ENCODE measurements at places on chromosomes 1 and 21.

- DNase-seq: peak; percentile 34
- no peaks in the 10 kb centered on the region for H3K36me3 ChIP-seq
- no peaks in the 10 kb centered on the region for H3K27me3 ChIP-seq
- no peak overlapping the region for H3K4me3 ChIP-seq
- H3K27ac ChIP-seq: no peak overlapping the region
- no peaks in the 10 kb centered on the region for H3K4me1 ChIP-seq
These were observed 36.8 kb upstream of the RPF1 start for GRCh38 chr1:84442256-84442655.

DNA sequence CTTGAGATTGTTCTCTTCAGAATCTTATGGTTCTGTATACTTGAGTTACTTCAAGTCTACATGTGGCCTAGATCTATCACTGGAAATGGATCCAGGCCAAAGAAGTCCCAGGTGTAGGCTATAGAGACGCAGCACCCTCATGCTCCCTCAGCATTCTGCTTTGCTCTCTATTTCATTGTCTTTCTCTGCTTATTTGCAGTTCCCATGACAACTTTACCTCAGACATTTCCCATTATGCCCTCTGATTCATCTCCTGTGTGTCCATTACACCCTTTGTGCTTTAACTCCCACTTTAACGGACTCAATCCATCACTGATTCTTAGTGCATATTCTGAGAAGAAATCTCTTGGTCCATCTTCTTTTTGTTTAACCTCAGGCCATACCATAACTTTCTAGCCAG lies 236.9 kb upstream of the NRIP1 start:
- H3K36me3 ChIP-seq: no peaks in the 10 kb centered on the region
- H3K4me3 ChIP-seq: no peak overlapping the region
- no peak for DNase-seq
- H3K4me1 ChIP-seq: peaks cover 4% of the 10 kb centered on the region
- H3K27me3 ChIP-seq: no peaks in the 10 kb centered on the region
- no peak overlapping the region for H3K27ac ChIP-seq

DNA sequence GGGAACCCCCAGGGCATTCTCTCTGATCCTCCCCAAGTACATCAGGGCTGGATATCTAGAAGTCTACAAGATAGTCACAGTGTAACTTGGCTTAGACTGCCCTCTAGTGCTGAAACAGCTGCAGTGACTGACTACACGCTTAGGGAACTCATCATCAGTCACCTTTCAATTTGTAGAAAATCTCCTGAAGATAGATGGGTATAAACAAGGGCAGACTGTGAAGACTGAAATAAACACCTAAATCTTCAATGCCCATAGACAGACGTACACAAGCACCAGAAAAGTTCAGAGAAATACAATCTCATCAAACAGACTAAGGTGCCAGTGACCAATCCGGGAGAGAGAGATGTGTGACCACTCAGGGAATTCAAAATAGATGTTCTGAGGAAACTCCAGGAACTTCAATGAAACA lies 46.6 kb downstream of the PACC1 start:
- H3K27ac ChIP-seq: no peak overlapping the region
- H3K4me3 ChIP-seq: no peak overlapping the region
- DNase-seq: peak; percentile 74
- H3K36me3 ChIP-seq: peaks cover 49% of the 10 kb centered on the region
- H3K4me1 ChIP-seq: no peaks in the 10 kb centered on the region

DNA sequence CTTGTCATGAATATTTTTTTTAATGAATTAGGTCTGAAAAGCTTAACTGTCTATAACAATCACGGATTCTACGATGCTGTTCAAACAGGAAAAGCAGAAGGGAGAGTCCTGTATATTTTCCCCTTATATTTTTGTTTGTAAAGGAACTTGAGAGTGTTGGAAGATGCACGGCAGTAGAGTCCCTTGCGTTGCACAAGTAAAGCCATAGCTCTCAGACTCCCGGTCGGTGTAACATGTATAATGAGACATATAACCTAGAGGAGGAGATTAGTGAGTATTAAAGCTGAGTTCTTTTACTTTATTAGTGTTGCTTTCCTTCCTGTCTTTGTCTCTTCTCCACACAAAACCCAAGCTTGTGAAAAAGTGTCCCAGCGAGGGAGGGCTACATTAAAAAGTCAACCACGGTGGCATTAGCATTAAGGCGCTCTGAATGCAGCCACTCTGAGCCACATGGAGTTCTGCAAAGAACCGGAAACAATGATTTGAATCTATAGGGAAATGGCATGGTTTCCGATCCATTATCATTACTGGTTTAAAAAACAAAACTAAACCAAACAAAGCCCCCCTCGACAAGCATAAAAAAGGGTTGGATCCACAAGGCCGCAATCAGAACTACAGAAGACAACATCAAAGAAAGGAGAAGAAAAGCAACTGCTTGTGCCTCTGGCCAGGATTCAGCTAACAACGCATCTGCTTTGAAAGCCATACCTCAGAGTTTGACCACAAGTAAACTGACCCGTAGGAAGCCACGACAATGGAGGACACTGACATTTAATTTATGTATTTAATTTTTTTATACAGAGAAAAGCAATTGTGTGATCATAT lies 356.8 kb downstream of the LMO4 start:
- H3K36me3 ChIP-seq: no peaks in the 10 kb centered on the region
- H3K27ac ChIP-seq: no peak overlapping the region
- no peak for DNase-seq
- no peaks in the 10 kb centered on the region for H3K27me3 ChIP-seq
- no peaks in the 10 kb centered on the region for H3K4me1 ChIP-seq

DNA sequence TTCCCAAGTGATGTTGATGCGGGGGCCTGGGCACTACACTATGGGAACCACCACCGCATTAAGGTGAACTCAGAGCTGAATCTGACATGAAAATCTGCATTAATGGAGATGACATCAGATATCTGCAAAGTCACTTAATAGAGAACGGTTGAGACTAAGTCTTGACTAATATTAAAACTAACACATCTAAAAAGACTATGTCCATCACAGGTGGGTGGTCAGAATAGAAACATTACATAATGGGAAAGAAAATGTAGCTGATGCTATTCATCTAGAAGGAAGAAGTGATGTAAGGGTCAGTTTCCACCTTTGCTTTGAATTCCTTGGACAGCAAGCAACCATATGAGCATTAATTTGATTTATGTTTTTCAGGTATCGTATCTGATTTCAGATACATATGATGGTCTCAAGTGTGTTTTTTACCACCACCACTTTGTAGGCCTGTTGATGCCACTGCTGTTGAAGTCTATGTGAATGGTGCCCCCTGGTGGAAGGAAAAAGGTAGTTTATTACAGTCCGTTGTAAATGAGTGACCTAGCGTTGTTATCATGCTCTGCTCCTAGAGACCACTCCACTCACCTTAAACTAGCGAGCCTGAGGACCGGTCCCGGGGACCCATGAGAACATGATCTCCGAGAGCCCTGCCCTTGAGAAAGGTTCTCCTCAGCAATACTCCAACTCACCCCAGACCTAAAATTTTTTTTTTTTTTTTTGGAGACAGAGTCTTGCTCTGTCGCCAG lies 73.5 kb downstream of the BACH1 start:
- DNase-seq: peak; percentile 80
- peaks cover 26% of the 10 kb centered on the region for H3K36me3 ChIP-seq
- H3K4me1 ChIP-seq: no peaks in the 10 kb centered on the region
- H3K27ac ChIP-seq: no peak overlapping the region

GRCh38 chr1:84083307-84083706 lies 60.8 kb upstream of the PRKACB start:
- H3K4me1 ChIP-seq: peaks cover 8% of the 10 kb centered on the region
- no peaks in the 10 kb centered on the region for H3K27me3 ChIP-seq
- H3K4me3 ChIP-seq: no peak overlapping the region
- H3K27ac ChIP-seq: no peak overlapping the region

- H3K4me1 ChIP-seq: no peaks in the 10 kb centered on the region
- H3K27ac ChIP-seq: no peak overlapping the region
- no peaks in the 10 kb centered on the region for H3K27me3 ChIP-seq
- H3K4me3 ChIP-seq: no peak overlapping the region
- peaks cover 33% of the 10 kb centered on the region for H3K36me3 ChIP-seq
These were observed 15.2 kb downstream of the HYI start for GRCh38 chr1:43438576-43438952.

DNA sequence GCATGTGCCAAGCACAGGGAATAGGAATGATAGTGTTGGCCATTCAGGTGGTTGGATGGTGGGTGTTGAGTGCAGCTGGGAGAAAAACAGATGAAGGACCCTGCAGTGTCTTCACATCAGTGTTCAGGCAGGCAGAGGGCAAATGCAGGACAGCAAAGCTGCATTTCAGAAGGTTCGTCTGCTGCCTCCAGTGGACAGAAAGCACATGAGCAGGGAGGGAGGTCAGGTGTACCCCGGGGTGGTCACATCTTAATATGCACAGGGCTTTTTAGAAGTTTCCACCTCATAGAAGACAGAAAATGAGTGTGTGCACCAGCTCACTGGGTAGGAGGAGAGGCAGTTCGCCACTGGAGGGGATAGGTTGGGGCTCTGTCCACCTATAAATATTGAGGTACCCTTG lies 184.9 kb downstream of the SLC35F3 start:
- H3K36me3 ChIP-seq: no peaks in the 10 kb centered on the region
- 0 out of 2 replicates have a peak, but pooled peaks cover 3% of the 10 kb centered on the region for H3K27me3 ChIP-seq
- no peaks in the 10 kb centered on the region for H3K4me1 ChIP-seq
- DNase-seq: peak; percentile 26
- H3K4me3 ChIP-seq: no peak overlapping the region
- H3K27ac ChIP-seq: no peak overlapping the region

GRCh38 chr1:239920214-239920613 lies 171.5 kb upstream of the FMN2 start:
- no peak overlapping the region for H3K27ac ChIP-seq
- no peak overlapping the region for H3K4me3 ChIP-seq
- H3K36me3 ChIP-seq: no peaks in the 10 kb centered on the region
- H3K4me1 ChIP-seq: no peaks in the 10 kb centered on the region

DNA sequence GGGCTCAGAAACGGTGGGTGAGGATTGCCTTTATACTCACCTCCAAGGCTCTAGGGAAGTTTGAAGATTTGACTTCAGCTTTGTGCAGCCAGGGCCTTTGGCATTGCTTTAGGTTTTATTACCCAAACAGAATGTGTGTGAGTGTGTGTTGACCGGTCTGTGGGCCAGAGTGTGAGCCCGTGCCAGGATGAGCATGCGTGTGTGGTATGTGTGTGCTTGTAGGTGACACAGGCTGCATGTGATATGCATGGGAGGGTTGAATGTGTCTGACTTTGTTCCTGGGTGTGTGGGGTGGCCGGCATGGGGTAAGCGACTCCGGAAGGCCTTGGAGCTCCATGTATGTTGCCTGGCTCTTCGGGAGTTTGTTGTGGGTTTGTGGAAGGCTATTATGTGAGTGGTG lies 160.5 kb downstream of the FOXD2 start:
- peaks cover under 1% of the 10 kb centered on the region for H3K4me1 ChIP-seq
- peaks cover 11% of the 10 kb centered on the region for H3K27me3 ChIP-seq
- H3K4me3 ChIP-seq: no peak overlapping the region

DNA sequence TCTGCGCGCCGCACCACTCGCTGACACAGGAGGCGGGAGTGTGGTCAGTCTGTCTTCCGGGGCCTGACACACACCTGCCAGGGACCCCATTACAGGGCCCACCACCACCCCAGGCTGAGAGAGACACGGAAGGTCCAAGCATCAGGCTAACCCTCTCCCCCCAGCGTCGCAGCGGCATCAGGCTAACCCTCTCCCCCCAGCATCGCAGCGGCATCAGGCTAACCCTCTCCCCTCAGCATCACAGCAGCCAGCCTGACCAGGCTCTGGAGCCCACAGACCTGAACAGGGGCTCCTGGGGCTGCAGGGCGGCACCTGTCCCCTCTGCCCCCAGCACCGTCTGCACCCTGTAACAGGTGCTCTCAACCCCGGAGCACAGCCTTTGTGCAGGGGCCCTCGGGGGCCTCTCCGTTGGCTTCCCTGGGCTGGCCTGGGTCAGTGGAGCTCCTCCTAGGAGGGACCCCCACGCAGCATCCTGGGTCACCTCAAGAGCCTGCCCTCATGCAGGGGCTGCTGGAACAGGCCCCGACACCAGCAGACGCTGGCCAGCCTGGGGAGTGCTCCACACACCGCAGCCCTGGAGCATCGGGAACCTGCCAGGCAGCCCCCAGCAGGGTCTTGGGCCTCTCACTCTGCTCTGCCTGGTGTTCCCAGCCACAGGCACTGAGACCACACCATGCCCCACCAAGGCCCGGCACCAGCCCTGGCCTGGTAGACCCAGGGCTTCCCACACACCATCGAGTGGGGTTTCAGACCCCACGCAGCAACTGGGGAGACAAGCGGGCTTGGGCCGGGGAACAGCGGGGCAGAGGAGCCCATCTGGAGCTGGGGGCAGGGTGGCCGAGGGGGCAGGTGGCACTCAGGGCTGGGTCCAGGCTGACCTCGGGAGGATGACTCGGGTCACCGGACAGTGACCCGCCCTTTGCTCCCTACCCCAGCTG lies 67.0 kb downstream of the MEGF6 start:
- H3K4me3 ChIP-seq: no peak overlapping the region
- peaks cover 76% of the 10 kb centered on the region for H3K4me1 ChIP-seq
- no peaks in the 10 kb centered on the region for H3K36me3 ChIP-seq
- peaks cover 40% of the 10 kb centered on the region for H3K27me3 ChIP-seq
- DNase-seq: no peak

GRCh38 chr1:53616511-53616910 lies 122.5 kb downstream of the GLIS1 start:
- no peak overlapping the region for H3K27ac ChIP-seq
- no peaks in the 10 kb centered on the region for H3K4me1 ChIP-seq

DNA sequence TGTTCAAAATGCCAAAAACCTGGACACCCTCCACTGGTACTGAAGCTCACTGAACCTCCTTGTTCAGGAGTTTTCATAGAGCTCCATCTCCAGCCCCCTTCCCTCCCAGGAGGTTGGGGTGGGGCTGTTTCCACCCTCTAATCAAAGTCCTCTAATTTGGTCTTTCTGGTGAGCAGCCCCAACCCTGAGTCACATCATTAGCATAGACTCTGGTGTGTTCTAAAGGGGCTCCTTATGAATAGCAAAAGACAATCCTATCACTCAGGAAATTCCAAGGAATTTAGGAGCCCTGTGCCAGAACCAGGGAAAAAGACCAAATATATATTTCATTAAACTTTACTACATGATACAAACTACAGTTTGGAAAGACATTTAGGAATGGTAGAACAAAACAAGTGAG lies 13.2 kb upstream of the UBE4B start:
- DNase-seq: no peak
- no peak overlapping the region for H3K27ac ChIP-seq
- no peaks in the 10 kb centered on the region for H3K36me3 ChIP-seq
- H3K4me3 ChIP-seq: no peak overlapping the region

- no peak overlapping the region for H3K27ac ChIP-seq
- H3K4me3 ChIP-seq: no peak overlapping the region
- no peak for DNase-seq
- H3K4me1 ChIP-seq: peaks cover 25% of the 10 kb centered on the region
These were observed 5.1 kb downstream of the ECHDC2 start for GRCh38 chr1:52916241-52916975.

DNA sequence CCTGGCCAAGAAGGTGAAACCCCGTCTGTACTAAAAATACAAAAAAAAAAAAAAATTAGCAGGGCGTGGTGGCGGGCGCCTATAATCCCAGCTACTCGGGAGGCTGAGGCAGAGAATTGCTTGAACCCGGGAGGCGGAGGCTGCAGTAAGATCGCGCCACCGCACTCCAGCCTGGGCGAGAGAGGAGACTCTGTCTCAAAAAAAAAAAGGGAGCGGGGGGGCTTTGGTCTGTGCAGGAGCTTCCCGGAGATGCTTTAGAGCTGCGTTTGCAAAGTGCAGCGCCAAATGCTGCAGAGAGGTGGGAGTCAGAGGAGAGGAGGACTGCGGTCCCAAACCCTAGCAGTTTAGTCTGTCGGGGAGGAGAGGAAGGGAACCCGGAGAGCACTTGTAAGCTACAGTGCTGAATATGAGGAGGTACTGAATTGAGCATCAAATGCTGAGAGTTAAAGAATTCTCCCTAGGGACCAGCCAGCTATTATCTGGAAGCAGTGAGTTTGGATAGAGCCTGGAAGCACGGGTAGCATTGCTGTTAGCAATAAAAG lies 569 bp downstream of the FALEC start:
- peaks cover 24% of the 10 kb centered on the region for H3K36me3 ChIP-seq
- H3K27ac ChIP-seq: peak overlapping the region; percentile 45
- H3K4me3 ChIP-seq: peak overlapping the region; percentile 43
- DNase-seq: peak; percentile 55
- peaks cover 37% of the 10 kb centered on the region for H3K4me1 ChIP-seq
